ENCODE measurements at places on chromosomes 12 and 14.

DNA sequence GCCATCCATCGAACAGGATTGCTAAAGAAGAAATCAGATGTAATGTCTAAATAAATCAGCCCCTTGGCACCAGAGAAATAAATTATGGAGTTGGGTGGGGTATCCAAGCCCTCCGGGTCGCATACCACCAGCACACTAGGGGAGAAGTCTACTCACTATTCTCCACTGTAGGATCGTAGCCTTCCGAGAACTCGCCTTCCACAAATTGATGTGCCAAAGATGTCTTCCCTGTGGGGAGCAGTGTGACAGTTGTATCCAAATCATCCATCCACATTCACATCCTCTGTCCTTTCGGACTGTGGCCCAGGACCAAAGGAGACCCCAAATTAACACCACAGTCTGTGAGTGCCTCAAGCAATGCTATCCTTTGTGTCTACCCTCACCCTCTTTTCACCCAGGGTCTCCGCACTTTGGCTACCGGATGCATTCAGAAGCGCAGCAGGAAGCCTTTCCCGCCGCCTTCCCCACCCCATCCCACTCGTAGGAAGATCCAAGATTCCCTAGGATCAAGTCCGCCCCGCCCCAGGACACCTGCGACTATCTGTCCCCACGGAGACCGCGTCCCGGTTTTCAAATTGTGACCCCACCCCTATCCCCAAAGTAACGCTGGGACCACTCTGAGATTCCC is 786 bp downstream of the RHEBL1 start:
- no peak for DNase-seq
- peaks cover 3% of the 10 kb centered on the region for H3K36me3 ChIP-seq
- H3K27ac ChIP-seq: peak overlapping the region; percentile 78

- H3K36me3 ChIP-seq: no peaks in the 10 kb centered on the region
- H3K27ac ChIP-seq: no peak overlapping the region
- no peak for DNase-seq
- no peaks in the 10 kb centered on the region for H3K4me1 ChIP-seq
- no peak overlapping the region for H3K4me3 ChIP-seq
Observed at GRCh38 chr14:90198541-90199060, 57.8 kb upstream of the PSMC1 start.

- no peaks in the 10 kb centered on the region for H3K27me3 ChIP-seq
- no peak overlapping the region for H3K27ac ChIP-seq
- H3K4me1 ChIP-seq: no peaks in the 10 kb centered on the region
- no peaks in the 10 kb centered on the region for H3K36me3 ChIP-seq
- no peak for DNase-seq
- no peak overlapping the region for H3K4me3 ChIP-seq
Observed at GRCh38 chr12:2266666-2267620, 214.2 kb downstream of the CACNA1C start.

DNA sequence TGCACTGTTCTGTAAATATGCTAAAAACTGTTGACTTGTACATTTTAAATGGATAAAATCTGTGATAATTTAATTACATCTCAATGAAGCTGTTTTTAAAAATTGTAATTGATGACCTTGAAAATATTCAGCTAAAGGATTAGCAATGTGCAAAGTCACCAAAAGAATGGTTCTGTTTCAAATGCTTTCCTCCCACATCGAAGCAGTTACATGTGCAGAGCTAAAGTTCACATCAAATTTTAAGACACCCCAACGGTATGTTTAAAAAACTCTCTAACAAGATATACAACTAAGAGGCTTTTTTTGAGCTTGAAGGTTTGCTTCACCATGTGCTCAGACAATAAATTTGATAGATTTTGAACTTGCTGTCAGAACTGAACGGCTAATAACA is 114.6 kb upstream of the KRAS start:
- H3K36me3 ChIP-seq: no peaks in the 10 kb centered on the region
- H3K4me3 ChIP-seq: peak overlapping the region; percentile 71
- DNase-seq: no peak
- no peak overlapping the region for H3K27ac ChIP-seq
- H3K4me1 ChIP-seq: peaks cover 17% of the 10 kb centered on the region

DNA sequence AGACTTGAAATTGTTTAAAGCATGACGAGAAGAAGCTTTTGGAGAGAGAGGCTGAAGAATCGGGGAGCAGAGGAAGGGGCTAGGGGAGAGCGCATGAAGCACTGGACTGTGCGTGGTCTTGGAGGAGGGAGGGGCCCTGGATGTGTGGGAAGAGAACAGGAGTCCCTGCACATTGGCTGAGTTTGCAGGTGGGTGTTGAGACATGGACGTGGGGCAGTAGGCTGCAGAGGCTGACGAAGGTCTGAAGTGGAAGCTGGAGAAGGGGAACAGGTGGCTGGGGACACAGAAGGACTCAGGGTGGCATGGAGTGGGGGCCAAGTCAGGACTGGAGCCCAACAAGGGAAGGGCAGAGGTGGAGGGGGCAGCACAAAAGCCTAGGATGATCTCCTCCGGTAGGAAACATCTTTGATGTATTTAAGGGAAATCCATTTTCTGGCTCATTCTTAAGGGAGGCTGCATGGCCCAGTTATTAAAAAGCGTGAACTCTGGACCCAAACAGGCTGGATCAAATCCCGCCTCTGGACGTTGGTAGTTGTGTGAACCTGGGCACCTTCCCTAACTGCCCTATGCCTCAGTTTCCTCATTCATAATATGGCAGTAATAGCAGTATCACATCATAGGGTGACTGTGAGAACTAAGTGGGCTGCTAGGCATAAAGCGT is 29.0 kb downstream of the ADGRD1 start:
- H3K27ac ChIP-seq: no peak overlapping the region
- H3K4me1 ChIP-seq: no peaks in the 10 kb centered on the region
- DNase-seq: no peak
- H3K4me3 ChIP-seq: no peak overlapping the region
- no peaks in the 10 kb centered on the region for H3K36me3 ChIP-seq

DNA sequence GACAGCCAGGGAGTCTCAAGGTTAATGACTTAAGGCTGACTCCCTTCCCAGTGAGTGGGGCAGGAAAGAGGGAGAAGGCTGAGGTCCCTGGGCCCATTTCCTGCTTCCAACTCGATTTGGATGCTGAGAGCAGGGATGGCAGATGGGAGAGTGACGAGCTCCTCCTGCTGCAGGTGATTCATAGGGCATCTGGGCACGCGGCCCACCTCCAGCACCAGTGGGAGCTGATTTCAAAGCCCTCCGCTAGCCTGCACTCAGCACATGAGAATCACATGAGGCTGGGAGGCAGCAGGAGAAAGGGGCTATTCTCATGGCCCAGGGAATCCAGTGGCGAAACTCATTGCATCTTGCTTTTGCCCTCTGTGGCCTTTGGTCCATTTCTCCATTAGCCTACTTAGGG is 90.8 kb downstream of the SSPN start:
- H3K27ac ChIP-seq: no peak overlapping the region
- no peak overlapping the region for H3K4me3 ChIP-seq

DNA sequence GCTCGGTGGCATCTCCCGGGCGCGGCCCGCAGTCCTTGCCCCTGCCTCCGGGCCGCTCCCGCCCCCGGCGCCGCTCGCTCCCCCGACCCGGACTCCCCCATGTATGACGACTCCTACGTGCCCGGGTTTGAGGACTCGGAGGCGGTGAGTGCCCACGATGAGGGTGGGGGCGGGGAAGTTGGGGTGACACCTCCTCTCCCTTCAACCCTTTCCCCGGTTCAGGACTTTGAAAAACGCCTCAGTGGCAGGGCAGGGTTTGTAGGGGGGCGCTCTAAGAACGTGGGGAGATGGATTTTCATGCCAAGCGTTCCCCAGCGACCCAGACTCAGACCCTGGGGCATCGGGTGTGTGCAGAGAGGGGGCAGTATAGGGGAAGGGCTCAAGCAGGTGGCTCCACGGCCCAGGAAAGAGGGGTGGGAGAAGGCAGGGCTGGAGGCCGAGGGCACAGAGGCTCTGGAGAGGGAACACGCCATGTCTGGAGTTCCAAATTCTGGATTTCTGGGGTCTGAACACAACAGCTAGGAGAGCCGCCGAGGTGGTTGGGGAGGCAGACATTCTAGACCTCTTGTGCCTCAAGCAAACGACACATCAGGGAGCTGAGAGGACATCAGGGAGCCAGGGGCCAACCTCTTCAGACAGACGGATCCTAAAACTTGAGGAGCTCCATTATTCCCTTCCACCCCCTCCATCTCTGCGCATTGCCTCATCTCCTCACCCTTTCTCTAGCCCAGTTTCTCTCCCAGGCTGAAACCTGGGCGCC is 715 bp downstream of the CACNB3 start:
- H3K27ac ChIP-seq: no peak overlapping the region
- peak; percentile 25 for DNase-seq
- H3K4me1 ChIP-seq: peaks cover 29% of the 10 kb centered on the region
- H3K4me3 ChIP-seq: peak overlapping the region; percentile 83

DNA sequence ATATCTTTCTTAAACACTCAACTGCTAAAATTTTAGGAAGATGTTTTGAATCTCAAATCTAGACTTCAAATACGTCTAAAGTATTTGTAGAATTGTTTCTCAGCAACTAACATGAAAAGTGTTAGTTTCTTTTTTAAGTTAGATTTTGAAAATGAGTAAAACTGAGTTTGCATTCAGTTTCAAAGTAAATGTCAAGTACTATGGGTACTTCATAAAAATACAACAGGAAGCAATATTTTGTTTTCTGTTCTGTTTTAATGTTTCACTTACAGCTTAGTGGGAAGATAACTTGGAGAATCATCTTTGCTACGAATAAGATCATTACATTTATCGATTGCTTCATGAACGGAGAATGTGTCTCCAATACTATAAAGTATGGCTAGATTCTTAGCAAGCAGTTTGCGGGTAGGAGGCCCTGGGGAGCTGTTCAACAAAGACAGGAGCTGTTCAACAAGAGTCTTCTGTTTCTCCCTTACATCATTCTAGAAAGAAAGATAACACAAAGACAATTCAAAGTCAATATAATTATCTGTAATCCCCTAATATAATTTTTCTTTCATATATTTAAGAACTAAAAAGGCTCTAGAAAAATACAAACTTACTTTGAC is 20.2 kb downstream of the HEATR5A start:
- peaks cover 4% of the 10 kb centered on the region for H3K36me3 ChIP-seq
- peak overlapping the region; percentile 81 for H3K27ac ChIP-seq
- no peaks in the 10 kb centered on the region for H3K27me3 ChIP-seq
- no peak for DNase-seq
- peak overlapping the region; percentile 42 for H3K4me3 ChIP-seq

DNA sequence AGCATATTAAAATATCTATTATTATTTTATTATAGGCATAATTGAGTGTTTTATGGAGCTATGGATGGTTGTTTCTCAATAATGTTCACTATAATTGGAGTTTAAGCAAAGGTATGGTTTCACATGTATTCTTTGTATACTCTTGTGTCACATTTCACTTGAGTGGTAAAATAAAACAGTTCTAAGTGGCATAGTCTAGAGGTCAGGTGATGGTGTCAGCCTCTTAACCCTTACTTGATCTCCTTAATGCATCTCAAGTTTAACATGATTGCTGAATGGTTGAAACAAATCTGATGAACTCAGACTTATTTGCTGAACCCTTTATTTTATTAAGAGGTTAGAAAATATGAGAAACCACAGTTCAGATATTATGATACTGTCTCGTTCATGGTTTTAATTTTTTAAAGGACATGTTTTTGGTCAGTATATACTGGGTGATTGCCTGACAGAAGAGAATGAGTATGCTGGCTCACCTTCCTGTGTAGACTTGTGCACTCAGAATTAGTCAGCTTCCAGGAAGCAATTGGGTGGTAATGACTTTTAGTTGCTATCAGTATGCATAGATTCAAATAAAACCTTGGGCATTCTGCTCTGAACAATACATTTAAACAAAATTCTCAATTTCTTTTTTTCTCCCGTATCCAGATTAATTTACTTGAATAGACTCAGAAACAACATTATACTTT is 464.6 kb downstream of the PCNX1 start:
- peaks cover 30% of the 10 kb centered on the region for H3K4me1 ChIP-seq
- no peaks in the 10 kb centered on the region for H3K27me3 ChIP-seq
- H3K36me3 ChIP-seq: peaks cover 6% of the 10 kb centered on the region
- H3K4me3 ChIP-seq: peak overlapping the region; percentile 86

- no peak for DNase-seq
- H3K4me3 ChIP-seq: no peak overlapping the region
- H3K27ac ChIP-seq: no peak overlapping the region
- H3K27me3 ChIP-seq: peaks cover 56% of the 10 kb centered on the region
- H3K36me3 ChIP-seq: no peaks in the 10 kb centered on the region
Observed at GRCh38 chr14:33948869-33949408, 1.9 kb downstream of the EGLN3 start.

- DNase-seq: no peak
- no peaks in the 10 kb centered on the region for H3K4me1 ChIP-seq
- H3K36me3 ChIP-seq: no peaks in the 10 kb centered on the region
- H3K27me3 ChIP-seq: no peaks in the 10 kb centered on the region
Observed at GRCh38 chr12:12930633-12931219, 21.2 kb downstream of the GPRC5D start.

DNA sequence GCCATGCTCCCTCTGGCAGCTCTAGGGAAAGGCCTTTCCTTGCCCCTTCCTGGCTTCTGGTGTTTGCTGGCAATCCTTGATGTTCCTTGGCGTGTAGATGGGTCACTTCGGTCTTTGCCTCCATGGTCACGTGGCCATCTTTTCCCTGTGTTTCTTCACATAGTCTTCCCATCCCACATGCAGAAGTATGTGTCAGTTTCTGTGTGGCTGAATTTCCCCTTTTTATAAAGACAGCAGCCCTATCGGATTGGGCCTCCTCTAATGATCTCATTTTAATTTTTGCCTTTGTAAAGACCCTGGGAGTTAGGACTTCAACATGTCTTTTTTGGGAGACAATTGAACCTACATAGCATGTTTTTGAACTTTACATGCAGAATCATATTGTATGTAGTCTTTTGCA is 107.2 kb upstream of the FGD4 start:
- H3K36me3 ChIP-seq: no peaks in the 10 kb centered on the region
- no peaks in the 10 kb centered on the region for H3K4me1 ChIP-seq
- H3K27ac ChIP-seq: peak overlapping the region; percentile 44
- no peak for DNase-seq
- H3K4me3 ChIP-seq: no peak overlapping the region
- H3K27me3 ChIP-seq: no peaks in the 10 kb centered on the region

GRCh38 chr14:90620568-90621077 is 195.6 kb downstream of the TTC7B start:
- H3K36me3 ChIP-seq: no peaks in the 10 kb centered on the region
- H3K4me1 ChIP-seq: peaks cover 5% of the 10 kb centered on the region
- no peak overlapping the region for H3K4me3 ChIP-seq
- H3K27ac ChIP-seq: no peak overlapping the region

DNA sequence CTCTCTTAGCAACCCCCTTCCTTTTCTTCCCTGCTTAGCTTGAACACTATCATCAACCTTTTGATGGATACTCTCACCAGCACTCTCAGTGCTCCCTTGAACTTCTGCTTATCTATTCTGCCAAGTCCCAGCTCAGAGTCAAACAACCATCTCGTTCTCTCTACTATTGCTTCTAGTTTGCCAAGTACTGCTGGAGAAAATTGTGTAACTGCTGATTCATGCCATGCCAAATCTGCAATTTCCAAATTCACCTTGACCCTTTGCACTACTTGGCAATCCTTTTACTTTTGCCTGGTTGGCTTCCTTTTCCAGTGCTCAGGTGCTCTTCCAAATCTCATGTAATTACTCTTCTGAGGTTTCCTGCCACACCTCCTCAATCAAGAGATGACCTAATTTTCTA is 2.8 kb upstream of the CCDC196 start:
- H3K36me3 ChIP-seq: no peaks in the 10 kb centered on the region
- no peaks in the 10 kb centered on the region for H3K4me1 ChIP-seq
- H3K27ac ChIP-seq: no peak overlapping the region
- no peaks in the 10 kb centered on the region for H3K27me3 ChIP-seq
- no peak overlapping the region for H3K4me3 ChIP-seq

Data from activated T-cell treated with anti-CD3 and anti-CD28 coated beads, Interleukin-2, amount 50 U/mL, for 72 hours (primary cell).